ENCODE measurements at places on chromosomes 13 and 19.

DNA sequence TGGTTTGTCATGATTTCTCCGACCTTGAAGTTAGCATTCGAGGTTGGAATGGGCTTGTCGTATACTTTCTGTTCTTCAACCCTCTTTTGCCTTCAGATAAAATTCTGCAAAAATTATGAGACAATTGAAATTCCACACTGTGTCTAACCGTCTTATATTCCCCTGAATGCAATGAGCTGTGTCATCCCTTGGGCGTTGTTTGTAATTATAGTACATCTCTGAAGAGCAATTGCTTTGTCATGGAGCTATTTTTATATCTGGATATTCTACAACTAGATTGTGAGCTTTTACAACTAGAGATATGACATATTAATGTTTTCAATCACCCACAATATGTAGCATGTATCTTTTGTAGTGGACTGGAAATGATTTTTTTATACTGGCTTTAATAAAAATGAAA, 631.8 kb upstream of the SLC10A2 start:
- no peak for DNase-seq

DNA sequence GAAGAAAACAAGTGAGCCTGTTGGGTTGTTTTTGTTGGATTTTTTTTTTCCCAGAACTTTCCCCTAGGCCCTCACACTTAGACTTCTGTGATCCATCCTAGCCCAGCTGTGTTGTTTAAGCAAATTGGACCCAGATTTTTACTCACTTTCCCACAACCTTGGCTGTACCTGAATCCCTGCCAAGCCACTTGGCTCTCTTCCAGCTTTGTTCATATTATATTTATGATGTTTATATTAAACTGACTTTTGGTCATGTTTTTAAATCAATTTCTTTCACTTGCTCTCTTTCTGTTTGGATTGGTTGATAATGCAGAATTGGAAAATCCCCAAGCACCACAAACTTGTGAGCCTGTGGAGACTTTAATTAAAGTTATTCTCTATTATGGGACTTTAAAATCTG, 16.6 kb downstream of the OLFM4 start:
- DNase-seq = no peak

- no peak for DNase-seq
Measured at GRCh38 chr13:32176696-32177095, 138.5 kb downstream of the ZAR1L start.

- DNase-seq = no peak
Measured at GRCh38 chr19:48571378-48572162, 19.6 kb downstream of the SULT2B1 start.

GRCh38 chr19:18489627-18490184, 32.2 kb downstream of the ELL start:
- no peak for DNase-seq

GRCh38 chr13:30704596-30704995, 30.7 kb upstream of the ALOX5AP start:
- peak; percentile 6 for DNase-seq

- no peak for DNase-seq
Measured at GRCh38 chr19:39936622-39937021, 2.2 kb upstream of the FCGBP start.

GRCh38 chr19:10454267-10454666, 33.9 kb downstream of the PDE4A start:
- DNase-seq = no peak

DNA sequence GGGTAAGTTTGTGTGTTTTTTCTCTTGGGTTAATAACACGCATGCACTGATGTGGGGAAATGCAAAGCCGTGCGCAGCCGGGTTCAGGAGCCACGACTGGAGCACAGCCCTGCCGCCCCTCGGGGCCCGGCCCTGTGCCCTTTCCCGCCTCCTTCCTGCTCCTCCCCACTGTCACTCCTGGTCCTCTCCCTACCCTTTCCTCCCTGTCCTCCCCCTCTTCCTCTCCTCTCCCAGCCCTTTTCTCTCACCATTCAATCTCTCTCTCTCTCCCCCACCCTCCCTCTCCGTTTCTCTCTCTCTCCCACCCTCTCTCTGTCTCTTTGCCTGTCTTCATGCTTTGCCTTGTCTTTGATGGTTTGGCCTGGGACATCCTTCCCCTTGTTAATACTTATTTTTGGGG, 27.2 kb downstream of the PLEKHJ1 start:
- no peak for DNase-seq

- DNase-seq = no peak
Measured at GRCh38 chr13:49561062-49561410, 24.3 kb downstream of the RCBTB1 start.

GRCh38 chr13:46810440-46810839, 13.5 kb upstream of the ESD start:
- no peak for DNase-seq

- no peak for DNase-seq
Measured at GRCh38 chr19:1860042-1860775, 3.2 kb downstream of the KLF16 start.

DNA sequence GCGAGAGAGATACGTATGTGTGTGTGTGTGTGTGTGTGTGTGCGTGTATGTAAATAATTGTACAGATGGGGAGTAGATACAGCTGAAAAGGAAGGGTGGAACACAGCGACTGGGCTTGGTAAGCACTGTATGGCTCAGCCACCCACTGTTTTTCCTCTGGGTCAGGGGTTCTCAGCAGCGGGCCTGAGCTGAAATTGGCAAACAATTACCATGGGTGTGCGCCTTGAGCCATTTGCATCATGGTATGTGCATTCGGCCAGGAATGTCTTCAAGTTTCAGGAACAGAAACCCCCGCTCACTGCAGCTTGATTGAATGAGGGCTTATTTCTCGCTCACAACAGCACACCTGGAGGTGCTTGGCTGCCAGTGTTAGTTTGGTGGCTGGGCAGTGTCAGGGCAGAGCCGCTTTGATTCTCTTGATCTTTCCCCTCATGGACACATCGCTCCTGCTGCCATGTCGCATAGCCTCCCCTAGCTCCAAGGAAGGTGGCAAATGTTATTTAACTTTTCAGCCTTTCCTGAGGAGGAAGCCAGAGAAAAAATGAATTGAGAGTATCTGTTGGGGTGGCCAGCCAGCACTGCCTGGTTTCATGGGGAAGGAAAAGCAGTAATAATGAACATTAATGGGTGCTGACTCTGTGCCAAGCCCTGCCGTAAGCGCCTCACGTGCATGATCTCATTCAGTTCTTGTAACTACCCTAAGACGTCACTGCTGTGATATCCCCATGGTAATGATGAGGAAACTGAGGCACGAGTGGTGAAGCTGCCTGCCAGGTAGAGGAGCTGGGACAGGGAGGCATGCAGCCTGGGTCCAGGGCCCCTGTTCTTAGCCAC, 126.9 kb downstream of the SIPA1L3 start:
- DNase-seq = no peak

GRCh38 chr13:71309905-71310304, 557.1 kb downstream of the DACH1 start:
- DNase-seq = no peak

DNA sequence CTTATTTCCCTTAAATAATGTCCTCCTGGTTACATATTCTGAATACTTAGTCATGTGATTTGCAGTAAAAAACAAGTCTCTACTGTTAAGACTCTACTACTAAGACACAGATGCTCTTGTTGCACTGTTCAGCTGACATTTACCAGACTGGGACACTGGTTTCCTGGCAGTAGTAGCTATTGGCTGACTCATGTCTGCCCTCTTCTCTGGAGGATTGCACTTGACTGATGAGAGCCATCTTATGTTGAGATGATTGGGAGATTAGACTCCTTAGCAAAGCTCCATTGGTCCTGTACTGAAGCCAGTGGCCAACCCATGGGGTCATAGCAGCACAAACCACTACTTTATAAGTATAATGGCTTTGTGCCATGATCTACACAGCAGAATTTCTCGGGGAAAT, 1672.6 kb upstream of the PCDH20 start:
- no peak for DNase-seq

- no peak for DNase-seq
Measured at GRCh38 chr19:5932146-5932545, 18.1 kb downstream of the CAPS start.

GRCh38 chr19:1220976-1221903, 15.7 kb downstream of the STK11 start:
- DNase-seq = no peak

DNA sequence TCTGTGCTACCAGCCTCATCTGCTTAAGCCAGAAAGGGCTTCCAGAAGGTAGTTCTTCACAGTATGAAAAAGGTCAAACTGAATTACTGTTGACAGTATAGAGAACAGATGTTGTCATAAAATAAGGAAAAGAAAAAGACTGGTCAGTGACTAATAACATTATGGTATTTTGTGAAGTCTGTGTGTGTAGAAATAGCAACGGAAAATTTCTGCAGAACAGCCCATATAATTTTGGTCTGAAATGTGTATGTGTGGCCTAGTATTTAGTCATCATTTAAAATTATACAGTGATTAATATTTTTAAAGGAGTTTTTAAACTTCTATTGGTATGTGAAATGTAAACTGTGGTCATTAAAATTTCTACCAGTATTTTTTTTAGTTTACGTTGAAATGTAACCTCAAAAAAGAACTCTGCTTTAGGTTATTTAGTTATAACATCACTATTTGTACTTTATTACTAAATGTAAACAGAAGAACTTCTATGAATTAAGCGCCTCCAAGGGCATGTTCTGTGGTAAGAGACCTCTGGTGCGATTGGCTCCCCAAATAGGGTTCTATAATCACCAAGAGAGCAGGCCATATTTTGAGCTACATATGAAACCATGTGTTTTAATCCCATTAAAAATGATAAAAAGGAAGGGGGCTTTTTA, 3.3 kb upstream of the GPR183 start:
- no peak for DNase-seq

GRCh38 chr13:39144941-39145533, 106.8 kb downstream of the NHLRC3 start:
- no peak for DNase-seq

DNA sequence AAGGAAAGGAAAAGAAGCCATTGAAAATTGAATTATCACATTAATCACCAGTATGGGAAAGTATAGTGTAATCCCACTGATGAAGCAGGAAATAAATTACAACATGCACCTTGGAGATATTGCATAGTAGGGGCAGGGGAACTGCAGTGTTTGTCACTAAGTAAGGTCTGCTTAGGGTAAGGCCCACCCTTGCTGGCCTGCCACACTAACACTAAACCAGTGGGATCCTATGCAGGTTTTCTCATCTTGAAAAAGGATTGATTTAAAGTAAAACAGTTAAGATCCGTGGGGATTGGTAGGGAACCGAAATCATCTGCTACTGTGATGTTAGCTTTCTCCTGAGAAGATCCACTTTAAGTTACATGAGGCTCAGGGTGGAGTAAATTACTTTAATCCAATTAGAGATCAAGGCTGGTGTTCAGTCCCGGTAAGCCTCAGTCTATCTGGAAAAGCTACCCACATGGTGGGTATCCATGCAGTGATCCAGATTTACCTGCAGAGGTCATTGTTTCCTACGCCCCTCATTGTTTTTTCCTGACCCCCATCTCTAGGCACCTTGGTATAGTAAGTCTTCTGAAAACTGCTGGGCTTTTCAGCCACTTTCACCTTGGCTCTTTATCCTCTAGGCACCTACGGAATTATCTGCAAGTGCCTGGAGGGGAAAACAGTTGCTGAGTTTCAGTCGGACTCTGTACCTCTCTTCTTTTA, 1014.9 kb upstream of the ATXN8OS start:
- no peak for DNase-seq

DNA sequence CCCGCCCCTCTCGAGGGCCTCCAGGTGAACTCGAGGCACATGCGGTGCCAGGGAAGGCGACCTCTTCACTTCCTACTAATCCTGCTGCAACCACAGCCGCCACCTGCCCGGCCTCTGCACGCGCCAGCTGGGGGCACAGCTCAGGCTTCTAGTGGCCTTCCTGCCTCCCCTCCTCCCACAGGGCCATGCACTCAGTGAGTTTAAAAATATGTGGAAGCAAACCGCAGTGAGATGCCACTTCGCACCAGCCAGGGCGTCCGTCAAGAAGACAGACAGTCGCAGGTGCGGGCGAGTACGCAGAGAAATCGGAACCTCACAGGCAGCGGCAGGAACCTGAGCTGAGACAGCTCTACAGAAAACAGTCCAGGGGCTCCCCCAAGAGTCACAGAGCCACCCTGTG, 10.4 kb downstream of the LMNB2 start:
- no peak for DNase-seq

GRCh38 chr19:13796301-13797057, 1.2 kb downstream of the ZSWIM4 start:
- DNase-seq = no peak

DNA sequence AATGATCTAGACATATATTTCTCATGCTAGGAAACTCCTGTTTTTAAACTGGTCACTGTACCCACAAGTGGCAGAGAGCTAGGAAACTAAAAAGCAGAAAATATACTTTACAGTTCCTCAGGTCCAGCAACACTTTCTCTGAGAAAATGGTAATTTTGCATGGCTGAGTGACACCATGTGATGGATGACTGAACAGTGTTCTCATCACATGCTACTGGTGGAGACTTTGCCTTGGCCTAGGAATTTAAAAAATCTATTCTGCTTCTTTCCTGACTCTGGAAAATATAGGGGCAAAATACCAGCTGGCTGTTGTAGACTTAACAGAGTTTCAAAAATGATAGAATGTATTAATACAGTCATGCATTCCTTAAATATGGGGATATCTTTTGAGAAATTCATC, 50.0 kb downstream of the LATS2 start:
- DNase-seq = no peak

GRCh38 chr13:21568854-21569253, 35.1 kb downstream of the MICU2 start:
- DNase-seq = no peak

DNA sequence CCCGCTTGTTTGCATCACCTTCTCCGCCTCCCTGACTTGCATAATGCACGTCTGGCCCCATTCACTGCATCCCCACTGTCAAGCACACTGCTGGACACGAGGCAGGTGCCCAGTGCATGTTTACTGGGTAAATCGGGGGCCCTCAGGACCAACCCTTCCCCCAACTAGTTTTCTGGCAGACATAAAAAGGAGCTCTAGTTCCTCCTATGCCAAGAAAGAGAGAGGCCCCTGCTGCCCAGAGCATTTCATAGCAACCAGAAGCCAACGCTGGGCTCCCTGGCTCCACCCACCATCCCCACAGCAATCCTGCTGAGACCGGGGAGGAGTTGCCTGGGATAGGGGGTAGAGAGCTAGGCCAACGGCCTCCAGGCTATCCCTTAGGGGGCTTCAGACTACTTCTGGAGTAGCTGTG, 23.2 kb downstream of the ANKRD27 start:
- no peak for DNase-seq

GRCh38 chr13:79593121-79593520, 112.2 kb downstream of the NDFIP2 start:
- no peak for DNase-seq

GRCh38 chr13:112968380-112968909, 569 bp upstream of the MCF2L start:
- no peak for DNase-seq

DNA sequence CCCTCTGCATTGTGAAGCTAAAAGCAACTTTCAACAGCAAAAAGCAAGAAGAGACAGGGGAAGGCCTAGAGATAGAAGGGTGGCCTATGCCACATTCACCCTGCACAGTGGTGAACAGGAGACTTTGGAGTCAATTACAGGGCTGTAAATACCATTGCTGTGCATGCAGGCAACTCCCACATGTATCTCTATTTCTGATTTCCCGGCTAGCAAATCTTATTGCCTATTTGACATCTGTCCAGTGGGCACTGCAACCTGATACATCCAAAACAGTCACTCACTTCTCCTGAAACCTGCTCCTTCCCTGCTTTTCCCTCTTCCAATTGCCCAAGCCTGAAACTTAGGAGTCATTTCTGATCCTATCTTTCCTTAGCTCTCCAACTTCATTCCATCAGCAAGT, 13.4 kb downstream of the RUBCNL start:
- no peak for DNase-seq
